NCI-H187 (cell line): ENCODE measurements at places on chromosomes 3 and 15.

- DNase-seq = no peak
Measured at GRCh38 chr15:66911131-66911700, 154.2 kb upstream of the SMAD3 start.

DNA sequence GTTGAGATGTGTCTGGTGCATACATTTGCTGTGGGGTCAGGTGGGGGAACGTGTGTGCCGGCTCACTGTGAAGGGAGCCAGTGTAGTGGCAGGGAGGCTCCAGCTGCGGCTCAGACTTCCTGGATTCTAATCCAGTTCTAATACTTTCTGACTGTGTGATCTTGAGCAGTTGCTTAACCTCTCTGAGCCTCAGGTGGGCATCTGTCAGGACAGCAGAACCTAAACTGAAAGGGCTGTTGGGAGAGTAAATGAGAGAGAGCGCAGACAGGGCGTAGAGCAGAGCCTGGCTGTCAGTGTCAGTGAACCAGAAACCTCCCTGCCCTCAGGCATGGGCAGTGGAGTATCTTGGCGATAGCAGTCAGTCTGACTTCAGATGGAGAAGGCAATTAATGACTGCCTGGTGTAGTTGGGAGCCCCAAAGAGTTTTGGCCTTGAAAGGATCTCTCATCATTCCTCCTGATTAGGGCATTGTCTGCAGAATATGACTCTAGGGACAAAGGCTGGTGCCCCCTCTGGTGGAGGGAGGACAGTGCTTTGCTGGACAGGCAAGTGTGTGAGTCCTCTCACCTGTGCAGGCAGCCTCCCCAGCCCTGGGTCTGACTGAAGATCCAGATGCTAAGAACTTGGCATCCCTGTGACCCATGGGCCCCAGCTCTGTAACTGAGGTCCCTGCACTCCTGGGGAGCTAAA is 9.6 kb downstream of the KBTBD13 start:
- no peak for DNase-seq

DNA sequence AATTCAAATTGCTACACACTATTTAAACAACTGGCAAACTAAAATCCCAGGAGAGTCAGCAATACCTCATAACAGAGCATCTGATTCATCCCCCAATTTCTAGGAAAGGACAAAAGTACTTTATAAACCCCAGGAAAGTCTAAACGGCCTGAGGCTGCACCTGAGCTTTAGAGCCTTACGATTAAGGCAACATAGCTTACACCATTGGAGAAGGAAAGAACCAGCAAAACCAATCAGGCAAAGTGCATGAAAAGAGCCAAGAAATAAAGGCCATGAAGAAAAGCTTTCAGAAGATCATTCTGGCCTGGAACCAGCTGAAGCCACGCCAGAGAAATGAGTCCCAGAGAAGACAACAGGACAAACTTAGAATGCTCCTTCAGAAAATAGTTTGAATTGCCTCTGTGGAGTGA is 48.1 kb downstream of the PTPN9 start:
- DNase-seq = no peak

GRCh38 chr15:74408815-74409214 is 24.9 kb downstream of the SEMA7A start:
- no peak for DNase-seq
